ENCODE measurements at places on chromosomes 1 and 21. TPM values are rescaled to one million over a fixed set of nuclear protein-coding genes. Genes with fewer than 3 reads are reported as not detected.

GRCh38 chr1:56444960-56445646, 134.3 kb downstream of the PLPP3 start:
- no peak overlapping the region for H3K27ac ChIP-seq
- H3K4me3 ChIP-seq = no peak overlapping the region
- H3K36me3 ChIP-seq = no peaks in the 10 kb centered on the region

The COL6A1 gene
- total RNA-seq = 29.0 TPM

The PSEN2 gene
- total RNA-seq = 38.7 TPM

- H3K27me3 ChIP-seq = no peaks in the 10 kb centered on the region
- H3K27ac ChIP-seq = no peak overlapping the region
- no peak for DNase-seq
- no peaks in the 10 kb centered on the region for H3K36me3 ChIP-seq
These were observed 17.3 kb downstream of the GBP1 start for GRCh38 chr1:89047734-89048133.

The MYOC gene
- total RNA-seq = not detected

DNA sequence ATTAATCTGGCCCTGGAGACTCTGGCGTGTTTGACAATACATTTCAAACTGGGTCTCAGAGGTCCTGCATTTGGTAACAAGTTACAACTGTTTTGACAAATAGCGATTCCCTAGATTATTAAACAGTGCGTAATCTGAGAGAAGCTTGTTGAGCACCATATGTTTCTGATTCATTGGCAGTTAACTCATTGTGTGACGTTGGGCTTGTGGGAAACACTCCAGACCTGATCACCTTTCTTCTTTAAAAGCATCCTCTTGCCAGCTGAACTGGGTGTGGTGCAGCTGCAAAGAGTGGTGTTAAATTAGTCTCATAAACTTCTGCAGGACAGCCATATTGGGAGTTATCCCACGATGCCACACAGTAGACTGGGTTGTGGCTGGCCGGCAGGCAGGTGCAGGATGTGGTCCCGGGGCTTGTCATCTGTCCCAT, 82.7 kb downstream of the CDC7 start:
- DNase-seq = no peak
- H3K4me1 ChIP-seq = no peaks in the 10 kb centered on the region
- no peaks in the 10 kb centered on the region for H3K27me3 ChIP-seq
- no peaks in the 10 kb centered on the region for H3K36me3 ChIP-seq
- H3K27ac ChIP-seq = no peak overlapping the region

- H3K27me3 ChIP-seq = no peaks in the 10 kb centered on the region
- no peak for DNase-seq
- no peaks in the 10 kb centered on the region for H3K4me1 ChIP-seq
These were observed 315.9 kb downstream of the DSCAM start for GRCh38 chr21:40531016-40531415.

DNA sequence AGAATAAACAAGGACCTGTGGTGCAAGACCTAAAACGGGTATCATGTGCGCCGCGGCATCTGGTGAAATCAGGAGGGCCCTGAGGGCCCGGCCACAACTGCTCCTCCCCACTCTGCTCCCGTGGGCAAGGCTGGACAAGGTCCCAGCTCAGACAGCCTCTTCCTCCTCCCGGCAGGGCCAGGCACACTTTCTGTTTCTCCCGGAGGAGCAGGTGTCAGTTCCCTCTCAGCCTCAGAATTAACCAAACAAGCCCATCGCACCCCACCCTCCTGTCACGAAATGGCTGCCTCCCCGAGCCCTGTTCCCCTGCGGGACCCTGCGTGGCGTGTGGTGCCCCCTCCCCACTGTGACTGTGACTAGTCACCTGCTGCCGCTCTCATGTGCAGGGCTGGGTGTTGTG, 15.2 kb downstream of the PTTG1IP start:
- H3K27ac ChIP-seq = no peak overlapping the region
- no peaks in the 10 kb centered on the region for H3K36me3 ChIP-seq
- no peaks in the 10 kb centered on the region for H3K4me1 ChIP-seq

The GNAI3 gene
- total RNA-seq = 2.5 TPM

GRCh38 chr1:180227861-180228647, 2.0 kb upstream of the LHX4 start:
- no peaks in the 10 kb centered on the region for H3K27me3 ChIP-seq
- H3K36me3 ChIP-seq = no peaks in the 10 kb centered on the region
- no peak overlapping the region for H3K27ac ChIP-seq
- DNase-seq = no peak
- H3K4me1 ChIP-seq = peaks cover 13% of the 10 kb centered on the region

The CRYAA gene
- total RNA-seq = not detected

The LCE1F gene
- not detected for total RNA-seq

DNA sequence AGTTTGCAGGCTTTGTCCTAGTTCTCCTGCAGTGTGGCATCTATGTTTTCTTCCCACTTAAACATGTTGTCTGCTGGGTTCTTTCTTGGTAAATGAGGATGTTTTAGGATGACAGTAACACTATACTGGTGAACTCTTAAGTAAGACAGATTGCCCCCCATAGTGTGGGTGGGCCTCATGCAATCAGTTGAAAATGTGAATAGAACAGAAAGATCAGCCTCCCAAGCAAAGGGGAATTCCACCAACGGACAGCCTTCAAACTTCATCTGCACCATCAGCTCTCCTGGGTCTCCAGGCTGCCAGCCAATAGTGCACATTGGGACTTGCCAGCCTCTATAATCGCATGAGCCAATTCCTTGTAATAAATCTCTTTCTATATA, 10.7 kb upstream of the TARBP1 start:
- H3K4me3 ChIP-seq = no peak overlapping the region
- no peaks in the 10 kb centered on the region for H3K4me1 ChIP-seq
- no peaks in the 10 kb centered on the region for H3K36me3 ChIP-seq
- H3K27me3 ChIP-seq = no peaks in the 10 kb centered on the region
- DNase-seq = no peak

The TCHHL1 gene
- not detected for total RNA-seq

The SPATA17 gene
- total RNA-seq = 0.42 TPM

- no peak overlapping the region for H3K4me3 ChIP-seq
- no peaks in the 10 kb centered on the region for H3K4me1 ChIP-seq
- H3K27ac ChIP-seq = no peak overlapping the region
- no peaks in the 10 kb centered on the region for H3K27me3 ChIP-seq
- H3K36me3 ChIP-seq = no peaks in the 10 kb centered on the region
These were observed 128.7 kb downstream of the PCBP3 start for GRCh38 chr21:45772180-45772579.

DNA sequence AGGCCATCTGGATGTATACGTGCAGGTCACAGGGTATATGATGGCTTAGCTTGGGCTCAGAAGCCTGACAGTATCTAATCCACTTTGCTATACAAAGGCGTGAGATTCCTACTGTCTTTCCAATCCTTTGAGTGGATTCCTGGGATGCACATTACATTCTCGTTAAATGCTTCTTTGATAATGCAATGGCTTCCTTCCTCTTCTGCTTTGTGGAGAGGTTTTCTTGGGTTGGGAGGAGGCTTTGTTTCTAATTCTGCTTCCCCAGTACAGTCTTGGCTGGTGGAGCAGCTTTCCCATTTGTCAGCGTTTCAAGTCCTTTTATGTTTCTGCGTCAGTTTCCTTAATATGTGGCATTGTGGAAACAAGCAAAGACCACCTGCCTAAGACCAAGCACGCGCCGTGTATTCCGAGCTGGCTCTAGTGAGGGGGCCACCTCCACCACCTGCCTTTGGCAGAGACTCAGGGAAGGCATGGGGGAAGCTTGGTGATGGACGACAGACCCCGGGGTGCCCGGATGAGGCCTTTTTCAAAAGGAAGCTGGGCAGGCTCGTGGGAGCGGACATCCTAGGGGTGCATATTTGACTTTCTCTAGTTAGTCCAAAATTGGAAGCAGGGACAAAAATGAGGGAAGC, 72.7 kb downstream of the WDR4 start:
- no peak overlapping the region for H3K4me3 ChIP-seq
- no peak overlapping the region for H3K27ac ChIP-seq
- H3K4me1 ChIP-seq = no peaks in the 10 kb centered on the region
- H3K27me3 ChIP-seq = no peaks in the 10 kb centered on the region

GRCh38 chr1:24279590-24280232, 39.4 kb upstream of the GRHL3 start:
- no peak overlapping the region for H3K27ac ChIP-seq
- no peak for DNase-seq
- H3K4me1 ChIP-seq = no peaks in the 10 kb centered on the region

DNA sequence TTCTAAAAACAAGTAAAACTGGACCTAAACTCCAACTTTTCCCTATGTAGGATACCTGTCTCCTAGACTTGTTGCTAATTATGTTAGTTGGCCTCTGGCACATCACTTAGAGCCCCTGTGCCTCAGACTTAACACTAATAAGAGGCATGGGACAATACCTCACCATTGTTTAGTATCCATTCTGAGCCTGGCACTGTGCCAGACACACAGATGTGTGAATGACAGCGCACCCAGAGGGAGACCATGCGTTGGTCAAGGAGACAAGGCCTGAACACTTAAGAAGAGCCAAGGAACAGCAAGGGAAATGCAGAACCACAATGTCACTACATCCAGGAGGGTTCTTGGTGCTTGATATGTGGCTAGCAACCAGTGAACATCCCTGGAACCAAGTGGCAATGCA, 189.1 kb downstream of the FGGY start:
- H3K4me3 ChIP-seq = no peak overlapping the region
- no peaks in the 10 kb centered on the region for H3K36me3 ChIP-seq
- H3K27me3 ChIP-seq = no peaks in the 10 kb centered on the region
- no peaks in the 10 kb centered on the region for H3K4me1 ChIP-seq
- H3K27ac ChIP-seq = no peak overlapping the region

The DAB1 gene
- total RNA-seq = 0.40 TPM

- no peaks in the 10 kb centered on the region for H3K4me1 ChIP-seq
- no peak for DNase-seq
- H3K27me3 ChIP-seq = no peaks in the 10 kb centered on the region
- no peak overlapping the region for H3K27ac ChIP-seq
These were observed 195.7 kb upstream of the ADGRL2 start for GRCh38 chr1:81605023-81605422.

The ARHGEF16 gene
- 9.0 TPM for total RNA-seq

The OR2G6 gene
- total RNA-seq = not detected

- no peaks in the 10 kb centered on the region for H3K36me3 ChIP-seq
- H3K4me3 ChIP-seq = no peak overlapping the region
- H3K27ac ChIP-seq = no peak overlapping the region
- H3K4me1 ChIP-seq = no peaks in the 10 kb centered on the region
These were observed 43.5 kb downstream of the DPYD start for GRCh38 chr1:97877307-97877706.

- H3K4me3 ChIP-seq = no peak overlapping the region
- H3K27me3 ChIP-seq = no peaks in the 10 kb centered on the region
- DNase-seq = no peak
- H3K36me3 ChIP-seq = no peaks in the 10 kb centered on the region
These were observed 6.8 kb downstream of the RGS8 start for GRCh38 chr1:182677397-182678098.

GRCh38 chr1:218983848-218984247, 189.8 kb upstream of the LYPLAL1 start:
- no peak overlapping the region for H3K4me3 ChIP-seq
- no peak for DNase-seq
- H3K27ac ChIP-seq = no peak overlapping the region

GRCh38 chr1:164765557-164765956, 206.6 kb downstream of the PBX1 start:
- H3K4me3 ChIP-seq = no peak overlapping the region
- peak overlapping the region; percentile 61 for H3K27ac ChIP-seq
- H3K4me1 ChIP-seq = peaks cover 58% of the 10 kb centered on the region
- no peak for DNase-seq

DNA sequence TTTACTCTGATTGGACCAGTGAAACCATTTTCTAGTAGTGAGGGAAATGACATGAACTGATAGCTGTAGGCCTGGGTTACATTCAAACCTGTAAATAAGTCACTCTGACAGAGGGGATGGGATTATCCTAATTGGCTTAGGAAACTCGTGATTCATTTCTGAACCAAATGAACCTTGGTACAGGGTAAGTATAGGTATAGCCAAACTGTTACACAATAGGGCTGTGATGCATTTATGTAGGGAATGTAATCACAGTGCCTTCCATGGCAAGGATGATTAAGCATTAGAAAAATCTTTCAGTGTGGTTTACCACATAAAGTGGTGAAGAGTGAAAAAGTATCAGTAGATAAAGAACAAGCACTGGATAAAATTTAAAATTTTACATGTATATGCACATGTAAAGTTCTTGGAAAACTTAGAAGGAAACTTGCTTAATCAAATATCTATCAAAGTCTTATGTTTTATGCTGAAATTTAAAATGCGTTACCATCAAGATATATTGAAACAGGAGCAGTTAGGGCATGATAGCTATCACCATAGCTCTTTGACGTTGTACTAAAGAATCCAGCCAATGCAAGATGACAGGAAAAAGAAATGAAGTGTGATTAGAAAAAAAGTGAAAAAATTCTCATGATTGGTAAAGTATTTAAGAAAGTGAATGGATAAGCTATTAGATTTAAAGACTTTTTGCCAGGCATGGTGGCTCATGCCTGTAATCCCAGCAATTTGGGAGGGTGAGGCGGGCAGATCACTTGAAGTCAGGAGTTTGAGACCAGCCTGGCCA, 63.0 kb downstream of the RABGAP1L start:
- no peak for DNase-seq
- no peak overlapping the region for H3K4me3 ChIP-seq
- H3K27ac ChIP-seq = no peak overlapping the region
- no peaks in the 10 kb centered on the region for H3K27me3 ChIP-seq
- no peaks in the 10 kb centered on the region for H3K4me1 ChIP-seq

DNA sequence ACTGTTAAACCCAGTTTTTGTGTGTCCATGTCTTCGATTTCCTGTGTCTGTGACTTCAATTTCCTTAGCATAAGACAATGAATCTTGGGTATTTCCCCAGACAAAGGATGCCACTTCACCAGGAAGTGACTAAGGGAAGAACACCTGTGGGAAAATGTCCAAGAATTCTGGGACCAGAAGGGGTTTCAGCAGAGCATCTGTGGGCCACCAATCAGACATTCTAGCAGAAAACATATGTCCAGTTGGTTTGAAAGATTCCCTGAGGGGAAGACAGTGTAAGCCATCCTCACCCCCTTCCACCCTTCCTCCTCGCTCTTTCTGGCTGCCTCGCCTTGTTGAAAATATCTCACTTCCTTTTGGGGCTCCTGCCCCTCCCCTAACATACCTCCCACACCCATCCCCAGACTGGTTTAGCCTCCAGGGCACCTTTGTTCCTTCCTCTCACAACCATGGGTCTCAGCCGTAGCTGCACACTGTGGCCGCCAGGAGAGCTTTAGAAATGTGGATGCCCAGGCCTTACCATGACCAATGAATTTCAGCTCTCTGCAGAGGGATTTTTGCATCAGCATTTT, 25.5 kb upstream of the IFNAR1 start:
- no peak overlapping the region for H3K4me3 ChIP-seq
- H3K27ac ChIP-seq = no peak overlapping the region
- no peaks in the 10 kb centered on the region for H3K4me1 ChIP-seq
- no peak for DNase-seq
- H3K36me3 ChIP-seq = no peaks in the 10 kb centered on the region

Measured in pancreas (tissue), 10 donors.